ENCODE measurements at places on chromosomes 3 and 15.

- no peak for DNase-seq
These were observed 40.7 kb downstream of the CNOT10 start for GRCh38 chr3:32725721-32726120.

DNA sequence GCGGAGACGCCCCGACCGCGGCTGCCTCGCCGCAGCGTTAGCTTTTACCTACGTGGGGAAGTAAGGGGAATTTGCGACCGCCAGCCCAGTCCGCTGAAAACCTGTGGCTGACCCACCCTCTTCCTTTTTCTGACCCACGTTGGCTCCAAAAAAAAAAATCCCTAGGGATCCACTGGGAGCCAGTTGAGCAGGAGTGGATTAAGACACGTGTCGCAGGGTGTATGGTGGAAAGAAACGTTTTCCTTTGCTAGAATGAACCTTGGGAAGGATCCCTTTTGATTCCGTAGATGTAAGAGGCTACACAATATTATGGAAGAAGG, 575 bp upstream of the PCYT1A start:
- DNase-seq = no peak

GRCh38 chr3:61875976-61876671, 314.8 kb downstream of the PTPRG start:
- no peak for DNase-seq

- no peak for DNase-seq
These were observed 656.0 kb upstream of the GRM7 start for GRCh38 chr3:6204891-6205290.
